ENCODE measurements at places on chromosomes 11 and 22.

GRCh38 chr22:38754751-38755154, 1.0 kb downstream of the SUN2 start:
- no peak for DNase-seq

DNA sequence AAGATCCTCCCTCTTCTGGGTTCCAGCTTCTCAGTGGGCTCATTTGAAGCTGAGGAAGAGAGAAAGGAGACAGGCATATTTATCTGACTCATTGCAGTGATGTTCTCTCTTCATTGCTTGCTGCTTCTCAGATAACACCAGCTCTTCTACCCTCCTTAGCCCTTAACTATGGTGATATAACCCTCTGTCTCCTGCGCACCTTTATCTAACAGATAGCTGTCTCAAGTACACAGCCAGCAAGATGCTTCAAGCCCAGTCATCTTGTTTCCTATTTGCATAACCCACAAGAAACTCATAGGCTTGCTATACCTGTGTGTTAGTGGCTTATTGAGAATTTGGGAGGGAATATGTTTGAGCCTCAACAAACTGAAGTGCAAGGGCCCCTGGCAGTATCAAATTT, 12.6 kb downstream of the PRSS23 start:
- no peak for DNase-seq

GRCh38 chr11:57203359-57203758, 21.6 kb downstream of the LRRC55 start:
- DNase-seq: no peak

DNA sequence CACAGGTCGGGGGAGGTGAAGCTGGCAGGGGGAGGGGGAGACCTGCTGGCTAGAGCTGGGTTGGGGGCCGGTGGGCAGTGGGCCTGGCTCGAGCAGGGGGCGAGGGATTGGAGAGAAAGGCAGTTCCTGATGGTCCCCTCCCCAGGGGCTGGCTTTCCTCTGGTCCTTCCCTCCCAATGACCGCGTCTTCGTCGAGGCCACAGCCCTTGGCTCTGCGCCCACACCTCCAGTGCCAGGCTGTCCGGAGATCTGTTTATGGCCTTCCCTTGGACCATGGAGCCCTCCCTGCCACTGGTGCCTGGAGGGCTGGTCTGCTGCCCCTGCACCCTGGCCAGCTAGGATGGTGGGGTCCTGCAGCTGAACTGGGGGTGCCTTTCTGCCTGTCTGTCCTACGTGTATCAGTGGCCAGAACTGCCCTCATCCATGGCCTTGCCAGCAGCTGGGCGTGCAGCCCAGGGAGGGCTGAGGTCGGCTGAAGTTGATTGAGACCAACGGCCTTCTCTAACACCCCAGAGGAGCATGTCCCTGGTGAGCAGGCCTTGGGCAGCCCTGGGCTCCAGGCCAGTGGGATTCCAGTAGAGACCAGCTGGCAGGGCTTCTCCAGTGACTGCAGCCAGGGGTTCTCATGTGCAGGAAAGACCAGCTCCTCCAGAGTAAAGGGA, 12.3 kb downstream of the TANGO2 start:
- DNase-seq: no peak

- DNase-seq: no peak
Measured at GRCh38 chr11:84345597-84345996, 1059.4 kb upstream of the CCDC90B start.

DNA sequence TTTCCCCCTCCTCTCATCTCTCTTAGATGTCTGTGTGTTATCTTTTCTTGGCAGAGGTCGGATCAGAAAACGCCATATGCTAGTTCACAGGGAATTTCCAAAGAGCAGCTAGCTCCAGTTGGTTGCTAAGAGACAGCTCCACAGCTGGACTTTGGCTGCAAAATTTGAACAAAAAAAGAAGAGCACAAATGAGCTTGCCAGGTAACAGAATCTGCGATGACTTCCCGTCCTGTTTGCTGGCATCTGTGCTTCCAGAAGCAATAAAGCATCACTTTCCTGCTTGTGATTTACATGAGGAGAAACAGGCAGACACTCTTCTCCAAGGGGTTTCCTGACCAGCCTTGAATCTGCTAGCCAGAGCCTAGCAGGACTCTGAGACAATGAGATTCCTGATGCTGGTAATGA, 596.0 kb upstream of the B3GAT1 start:
- no peak for DNase-seq

GRCh38 chr11:116791002-116791812, 472 bp downstream of the APOA5 start:
- peak; percentile 67 for DNase-seq

- DNase-seq: no peak
Measured at GRCh38 chr22:22520667-22521602, 865 bp upstream of the ZNF280A start.

GRCh38 chr11:5600374-5600851, 4.0 kb downstream of the TRIM6 start:
- DNase-seq: peak; percentile 29

DNA sequence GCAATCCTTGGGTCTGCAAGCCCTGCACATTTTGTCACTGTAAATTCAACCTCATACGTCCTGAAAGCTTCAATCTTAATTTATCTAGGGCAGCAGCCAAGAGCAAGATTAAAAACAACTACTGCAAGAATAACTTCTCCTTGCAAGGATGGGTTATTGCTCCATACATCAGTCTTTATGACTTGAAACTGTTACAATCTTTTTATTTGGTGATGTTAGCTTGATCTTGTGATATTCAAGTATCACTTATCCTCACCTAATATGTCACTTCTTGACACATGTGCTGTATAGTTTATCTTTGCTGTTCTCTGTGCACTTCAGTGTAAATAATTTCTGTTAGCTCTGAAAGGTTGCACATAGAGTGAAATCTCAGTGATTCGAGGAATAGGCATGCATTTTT, 14.7 kb upstream of the APLP2 start:
- DNase-seq: no peak

DNA sequence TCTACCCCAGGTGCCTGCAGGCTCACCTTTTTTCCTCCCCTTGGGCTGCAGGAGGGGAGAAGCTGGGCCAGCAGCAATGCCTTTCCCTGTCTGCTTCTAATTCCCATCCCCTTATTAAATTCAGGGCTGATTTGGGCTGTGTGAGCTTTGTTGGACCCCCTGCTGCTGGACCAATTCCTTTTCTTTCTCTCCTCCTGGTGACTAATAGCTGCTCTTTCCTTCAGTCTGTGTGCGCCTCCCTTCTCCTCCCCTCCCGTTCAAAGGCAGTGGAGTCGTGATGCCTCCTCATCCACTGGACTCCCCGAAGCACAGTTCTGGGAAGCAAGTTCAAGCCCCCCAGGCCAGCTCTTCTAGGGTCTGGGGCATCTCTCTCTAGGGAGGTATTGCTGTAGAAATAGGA, 567.9 kb upstream of the CADM1 start:
- DNase-seq: no peak

DNA sequence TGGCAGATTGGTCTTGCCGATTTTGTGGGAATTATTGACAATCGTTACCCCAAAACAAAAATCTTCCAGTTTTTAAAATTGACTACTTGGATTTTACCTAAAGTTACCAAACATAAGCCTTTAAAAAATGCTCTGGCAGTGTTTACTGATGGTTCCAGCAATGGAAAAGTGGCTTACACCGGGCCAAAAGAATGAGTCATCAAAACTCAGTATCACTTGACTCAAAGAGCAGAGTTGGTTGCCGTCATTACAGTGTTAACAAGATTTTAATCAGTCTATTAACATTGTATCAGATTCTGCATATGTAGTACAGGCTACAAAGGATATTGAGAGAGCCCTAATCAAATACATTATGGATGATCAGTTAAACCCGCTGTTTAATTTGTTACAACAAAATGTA, 37.2 kb downstream of the IGLL1 start:
- no peak for DNase-seq

- no peak for DNase-seq
Measured at GRCh38 chr11:118834427-118835028, 43.6 kb upstream of the DDX6 start.

DNA sequence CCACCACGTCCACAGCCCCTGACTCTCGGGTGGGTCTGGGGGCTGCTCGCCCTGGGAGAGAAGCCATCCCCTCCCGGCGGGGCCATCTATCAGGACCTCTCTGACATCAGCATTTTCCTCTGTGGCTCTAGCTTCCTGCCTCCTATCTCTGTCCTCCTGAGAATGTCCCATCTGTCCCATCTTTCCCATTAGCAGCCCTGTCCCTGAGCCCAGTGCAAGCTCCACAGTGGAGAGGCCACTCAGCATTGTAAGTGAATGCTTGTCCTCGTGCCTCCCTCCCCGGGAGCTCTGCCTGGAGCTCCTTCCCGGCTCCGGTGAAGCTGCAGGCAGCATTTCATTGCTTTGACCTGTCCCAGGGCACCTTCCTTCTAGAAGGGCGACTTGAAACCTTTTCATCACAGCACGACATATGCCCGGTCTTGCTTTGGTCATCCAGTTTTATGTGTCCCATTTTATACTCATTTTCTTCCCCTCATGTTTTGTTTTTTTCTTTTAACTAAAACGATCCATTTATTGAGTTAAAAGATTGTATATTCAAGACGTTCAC, 49.7 kb downstream of the RTN4R start:
- DNase-seq: no peak

DNA sequence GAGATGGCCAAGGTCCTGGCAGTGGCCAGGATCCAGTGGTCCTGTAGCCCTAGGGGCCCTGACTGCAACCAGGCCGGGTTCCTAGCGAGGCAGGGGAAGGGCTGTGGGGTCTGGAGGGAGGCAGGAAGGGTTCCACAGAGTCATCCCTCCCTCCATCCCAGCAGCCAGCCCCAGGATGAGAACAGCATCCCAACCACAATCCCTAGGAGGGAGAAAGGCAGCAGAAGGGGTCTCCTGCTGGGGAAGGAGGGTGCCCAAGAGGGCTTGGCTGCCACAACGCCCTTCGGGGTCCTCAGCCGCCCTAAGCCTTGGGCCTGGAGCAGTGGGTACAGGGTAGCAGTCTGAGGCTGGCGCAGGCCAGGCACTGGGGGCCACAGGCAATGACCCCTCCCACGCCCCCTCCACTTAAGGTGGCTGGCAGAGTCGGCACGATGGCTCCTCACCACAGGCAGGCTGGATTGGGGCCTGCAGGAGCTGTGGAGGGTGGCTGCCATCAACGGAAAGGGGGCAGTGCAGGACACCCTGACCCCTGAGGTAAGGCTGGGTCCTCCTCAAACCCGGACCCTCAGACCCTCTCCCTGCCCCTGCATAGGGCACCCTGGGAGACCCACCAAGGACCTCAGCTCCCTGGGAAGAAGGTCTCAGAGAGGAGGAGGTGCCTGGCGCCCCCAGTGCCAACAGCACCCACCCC, 7.2 kb downstream of the SLC22A12 start:
- DNase-seq: no peak

GRCh38 chr22:48424201-48424627, 1403.5 kb downstream of the BRD1 start:
- no peak for DNase-seq

GRCh38 chr11:46564459-46564858, 29.4 kb downstream of the AMBRA1 start:
- no peak for DNase-seq

DNA sequence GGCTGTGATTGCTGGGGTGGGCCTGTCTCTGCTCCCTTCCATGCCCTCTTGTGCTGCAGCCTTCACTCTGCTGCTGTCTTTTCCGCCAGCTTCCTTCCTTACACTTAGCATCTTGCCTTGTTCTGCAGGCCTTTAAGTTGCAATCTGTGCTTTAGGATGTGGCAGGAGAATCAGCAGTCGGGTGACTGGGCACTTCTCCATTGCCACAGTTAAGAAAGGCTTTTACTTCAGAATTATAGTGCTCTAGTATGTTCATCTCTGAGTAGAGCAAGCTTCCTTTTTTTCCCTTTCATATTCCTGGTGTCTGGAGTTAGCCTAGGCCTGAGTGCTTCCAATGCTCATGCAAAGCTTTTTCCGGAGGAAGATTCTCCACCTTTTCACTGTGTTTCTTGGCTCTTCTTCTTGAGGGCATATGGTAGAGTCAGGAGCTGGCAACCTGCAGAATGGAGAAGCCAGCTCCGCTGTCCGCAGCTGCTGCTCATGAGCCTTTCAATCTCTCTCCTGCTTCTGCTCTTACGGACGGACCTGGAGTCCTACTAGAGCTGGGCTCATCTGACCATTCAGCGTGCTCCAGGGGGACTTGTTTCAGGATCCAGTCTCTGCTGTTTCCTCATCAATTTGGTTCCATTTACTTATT, 20.2 kb downstream of the PPP6R2 start:
- no peak for DNase-seq

DNA sequence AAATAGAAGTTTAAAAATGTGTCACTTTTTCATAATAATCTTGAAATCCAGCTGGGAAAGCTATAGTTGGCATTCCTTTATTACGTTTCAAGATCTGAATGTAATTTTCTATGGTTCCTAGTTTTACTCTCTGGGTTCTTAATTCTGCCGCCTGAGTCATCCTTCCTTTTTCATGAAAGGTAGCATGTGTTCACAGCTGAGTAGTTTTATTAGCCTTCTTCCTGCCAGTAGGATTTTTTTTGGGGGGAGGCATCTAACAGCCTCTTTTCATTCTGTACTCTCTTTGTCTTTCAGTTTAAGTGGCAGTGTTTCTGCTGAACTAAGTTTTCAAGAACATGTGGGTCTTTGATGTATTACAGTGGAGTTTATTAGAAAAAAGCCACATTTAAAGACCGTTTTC, 36.5 kb downstream of the OR2AG2 start:
- no peak for DNase-seq

- no peak for DNase-seq
Measured at GRCh38 chr11:8512547-8512946, 81.5 kb downstream of the STK33 start.

GRCh38 chr11:117704395-117705100, 92.5 kb downstream of the DSCAML1 start:
- no peak for DNase-seq

GRCh38 chr22:26210334-26210733, 41.1 kb downstream of the SEZ6L start:
- no peak for DNase-seq

DNA sequence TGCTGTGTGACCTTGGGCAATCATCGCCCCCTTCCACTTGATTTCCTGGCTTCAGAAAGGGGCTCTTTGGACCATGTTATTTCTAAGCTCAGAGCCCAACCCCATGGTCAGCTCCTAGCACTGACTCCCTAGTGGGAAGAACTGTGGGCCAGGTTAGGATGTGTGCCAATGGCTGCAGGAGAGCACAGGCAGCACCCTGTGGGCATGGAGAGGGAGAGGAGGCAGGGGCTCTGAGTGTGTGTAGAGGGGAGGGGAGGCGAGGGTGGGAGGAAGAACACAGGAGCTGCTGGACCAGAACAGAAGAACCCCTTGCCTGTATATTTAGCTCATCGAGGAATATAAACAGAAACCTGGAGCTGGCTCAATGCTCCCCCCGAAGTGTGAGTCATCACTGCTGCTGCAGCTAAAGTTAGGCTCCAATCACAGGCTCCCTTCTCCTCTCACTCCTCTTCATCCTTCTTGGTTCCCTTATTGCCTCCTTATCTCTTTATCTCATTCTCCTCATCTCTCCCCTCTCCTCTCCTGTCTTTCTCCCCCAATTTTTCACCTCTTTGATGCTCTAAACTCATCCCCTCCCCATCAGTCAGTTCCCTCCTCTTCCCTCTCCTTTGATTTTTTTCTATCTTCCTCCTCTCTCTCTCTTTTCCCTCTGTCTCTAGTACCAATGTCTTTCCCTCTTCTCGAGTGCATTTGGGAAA, 14.5 kb upstream of the RPS19BP1 start:
- no peak for DNase-seq

DNA sequence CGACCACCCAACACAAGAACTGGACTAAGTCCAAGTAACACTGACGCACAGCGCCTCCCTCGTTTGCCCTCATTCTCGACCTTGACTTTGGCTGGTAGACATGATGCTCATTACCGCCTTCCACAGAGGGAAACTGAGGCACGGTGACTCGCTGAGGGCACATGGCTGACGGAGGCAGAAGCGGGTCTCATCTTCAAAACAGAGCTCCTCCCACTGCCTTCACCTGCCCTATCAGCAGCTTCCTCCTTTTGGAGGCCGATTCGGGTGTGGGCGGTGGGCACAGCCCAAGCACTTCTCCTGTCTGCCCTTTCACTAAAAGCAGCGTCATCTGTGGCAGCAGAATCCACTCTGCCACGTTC, 2.0 kb upstream of the KMT5B start:
- DNase-seq: no peak

All from activated T-helper 1 cell treated with anti-CD3 and anti-CD28 coated beads, Interleukin-2, amount 50 U/mL, for 16 hours (primary cell).